ENCODE measurements at places on chromosomes 1 and 21.

DNA sequence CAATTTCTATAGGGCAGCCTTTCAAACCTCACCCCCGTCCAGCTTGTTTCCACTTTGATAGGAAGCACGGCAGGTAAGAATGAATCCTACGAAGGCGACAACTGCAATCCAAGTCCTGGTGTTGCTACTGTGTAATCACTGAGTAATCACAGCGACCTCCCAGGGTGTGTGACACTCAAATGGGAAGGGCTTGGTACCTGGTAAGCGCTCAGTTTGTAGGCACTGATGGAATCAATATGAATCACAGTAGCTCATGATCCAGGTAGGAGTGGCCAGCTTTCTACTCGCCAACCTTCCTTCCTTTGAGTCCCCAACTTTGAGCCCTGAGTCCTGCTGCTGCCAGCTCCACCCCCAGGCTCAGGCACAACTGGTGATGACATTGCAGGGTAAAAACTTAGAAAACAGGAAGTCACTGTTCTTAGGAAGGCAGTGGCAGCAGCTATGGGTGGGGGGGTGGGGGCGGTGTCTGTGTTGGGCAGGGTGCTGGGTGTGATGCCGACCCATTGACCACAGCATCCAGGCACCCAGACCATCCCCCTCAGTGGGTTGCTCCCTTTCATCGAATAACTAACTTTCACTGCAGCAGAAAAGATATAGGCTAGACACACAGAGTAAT, 70.7 kb downstream of the CD247 start:
- no peak for DNase-seq

- no peak for DNase-seq
These were observed 18.9 kb downstream of the VANGL2 start for GRCh38 chr1:160419150-160419837.

DNA sequence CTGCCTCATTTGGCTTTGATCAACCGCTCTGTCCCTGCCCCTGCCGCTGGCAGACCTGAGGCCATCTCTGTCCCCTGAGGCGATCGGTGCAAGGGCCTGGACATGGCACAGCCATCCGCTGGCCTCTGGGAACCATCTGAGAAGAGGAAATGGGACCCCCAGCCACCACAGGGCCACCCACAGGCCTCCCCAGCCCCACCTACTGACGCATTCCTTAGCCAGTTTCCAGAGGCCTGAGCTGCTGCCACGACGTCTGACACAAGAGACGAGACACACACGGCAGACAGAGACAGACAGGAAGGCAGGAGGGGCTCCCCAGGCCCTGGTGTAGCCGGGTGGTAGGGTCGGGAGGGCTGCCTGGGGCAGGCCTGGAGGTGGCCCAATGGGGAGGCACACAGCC, 37.3 kb upstream of the EDN2 start:
- DNase-seq = no peak

- DNase-seq = no peak
These were observed 1.6 kb upstream of the PAQR7 start for GRCh38 chr1:25877155-25877554.

- no peak for DNase-seq
These were observed 249.9 kb downstream of the LRRIQ3 start for GRCh38 chr1:73948055-73948454.

DNA sequence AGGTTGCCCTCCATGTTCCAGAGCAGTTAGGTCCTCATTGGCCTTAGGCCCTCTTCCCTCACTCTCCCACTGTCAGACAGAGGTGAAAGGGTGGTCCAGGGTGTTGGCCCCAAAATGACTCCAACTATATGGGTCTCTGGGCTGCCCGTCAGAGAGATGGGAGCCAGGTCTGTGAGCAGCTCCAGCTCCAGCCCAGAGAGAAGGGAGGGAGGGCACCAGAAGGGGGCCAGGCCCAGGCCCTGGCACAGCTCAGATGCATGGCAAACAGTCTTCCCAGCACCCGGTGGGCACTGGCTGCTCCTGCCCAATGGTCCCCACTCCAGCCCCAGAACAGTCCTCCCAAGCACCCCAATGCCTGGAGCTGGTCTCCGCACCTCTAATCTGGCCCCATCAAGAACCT, 2.2 kb downstream of the BCAN start:
- no peak for DNase-seq

DNA sequence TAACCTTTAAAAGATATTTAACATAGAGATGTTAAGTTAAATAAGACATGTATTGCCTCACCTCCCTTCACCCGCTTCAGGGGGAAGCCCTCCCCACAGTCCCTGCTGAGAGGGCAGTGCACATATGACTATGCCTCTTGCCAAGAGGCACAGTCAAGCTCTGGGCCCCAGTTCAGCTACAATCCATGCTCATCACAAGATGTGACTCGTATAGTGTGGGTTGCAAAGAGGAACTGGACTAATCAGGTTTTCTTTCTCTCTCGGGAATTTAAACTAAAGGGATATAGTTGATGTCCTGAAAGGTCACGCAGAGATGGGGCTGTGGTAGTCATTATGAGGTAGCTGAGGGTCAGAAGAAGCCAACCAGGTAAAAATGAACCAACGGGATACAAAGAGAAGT, 35.6 kb downstream of the LYST start:
- peak; percentile 50 for DNase-seq

DNA sequence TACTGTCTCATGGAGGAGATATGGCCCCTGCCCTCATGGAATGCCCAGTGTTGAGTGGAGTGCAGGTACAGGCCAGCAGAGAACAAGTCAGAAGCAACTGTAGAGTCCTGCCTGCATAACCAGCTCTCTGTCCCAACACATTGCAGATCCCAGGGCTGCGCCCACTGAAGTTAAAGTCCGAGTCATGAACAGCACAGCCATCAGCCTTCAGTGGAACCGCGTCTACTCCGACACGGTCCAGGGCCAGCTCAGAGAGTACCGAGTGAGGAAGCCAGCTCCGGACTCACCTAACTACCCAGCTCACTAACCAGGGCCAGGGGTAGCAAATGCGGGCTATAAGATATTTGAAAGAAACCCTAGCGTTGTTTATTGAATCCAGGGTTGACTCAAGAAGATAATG, 59.1 kb upstream of the CNTN2 start:
- no peak for DNase-seq

DNA sequence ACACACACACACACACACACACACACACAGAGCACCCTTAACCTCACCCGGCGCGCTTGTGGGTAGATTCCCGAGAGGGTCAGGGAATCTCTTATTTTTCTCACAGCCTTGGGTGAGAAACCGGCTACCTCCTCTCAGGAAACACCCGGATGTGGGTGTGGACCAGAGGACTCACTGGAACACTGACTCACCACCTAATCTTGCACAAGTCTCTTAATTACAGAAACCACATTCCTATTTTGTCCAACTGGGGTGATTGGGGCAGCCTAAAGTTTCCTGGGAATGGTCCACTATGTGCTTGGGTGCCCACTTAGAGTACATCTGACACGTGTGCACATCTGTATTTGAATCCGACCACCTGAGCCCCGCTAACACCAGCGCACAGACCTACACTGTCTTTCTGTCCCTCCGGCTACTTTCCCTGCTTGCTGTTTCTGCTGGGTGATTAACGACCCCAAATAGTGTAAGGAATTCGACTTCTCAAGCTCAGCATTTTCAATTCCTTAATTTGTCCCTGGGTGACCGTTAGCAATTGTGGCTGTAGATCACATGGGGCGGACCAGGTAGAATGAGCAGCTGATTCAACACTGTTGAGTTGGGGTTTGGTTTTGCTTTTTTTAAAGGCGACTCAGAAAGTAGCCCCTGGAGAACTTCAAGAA, 14.0 kb upstream of the TBX15 start:
- DNase-seq = peak; percentile 91

DNA sequence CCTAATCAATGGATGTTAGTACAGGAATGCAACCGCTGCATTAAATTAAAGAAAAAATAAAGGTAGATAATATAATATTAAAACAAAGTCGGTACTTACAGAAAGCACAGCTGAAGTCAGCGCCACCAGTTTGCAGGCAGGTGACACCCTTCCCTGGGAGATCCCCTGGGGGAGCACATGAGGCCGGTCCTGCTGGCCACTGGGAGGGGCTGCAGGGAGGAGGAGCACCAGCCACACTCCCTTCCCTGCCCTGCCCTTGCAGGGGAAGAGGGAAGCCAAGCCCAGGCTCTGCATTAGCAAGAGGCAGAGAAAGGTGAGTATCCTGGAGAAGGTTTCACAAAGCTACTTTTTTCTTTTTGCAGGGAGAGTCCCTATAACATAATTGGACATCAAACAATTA, 507.0 kb downstream of the AJAP1 start:
- DNase-seq = no peak

DNA sequence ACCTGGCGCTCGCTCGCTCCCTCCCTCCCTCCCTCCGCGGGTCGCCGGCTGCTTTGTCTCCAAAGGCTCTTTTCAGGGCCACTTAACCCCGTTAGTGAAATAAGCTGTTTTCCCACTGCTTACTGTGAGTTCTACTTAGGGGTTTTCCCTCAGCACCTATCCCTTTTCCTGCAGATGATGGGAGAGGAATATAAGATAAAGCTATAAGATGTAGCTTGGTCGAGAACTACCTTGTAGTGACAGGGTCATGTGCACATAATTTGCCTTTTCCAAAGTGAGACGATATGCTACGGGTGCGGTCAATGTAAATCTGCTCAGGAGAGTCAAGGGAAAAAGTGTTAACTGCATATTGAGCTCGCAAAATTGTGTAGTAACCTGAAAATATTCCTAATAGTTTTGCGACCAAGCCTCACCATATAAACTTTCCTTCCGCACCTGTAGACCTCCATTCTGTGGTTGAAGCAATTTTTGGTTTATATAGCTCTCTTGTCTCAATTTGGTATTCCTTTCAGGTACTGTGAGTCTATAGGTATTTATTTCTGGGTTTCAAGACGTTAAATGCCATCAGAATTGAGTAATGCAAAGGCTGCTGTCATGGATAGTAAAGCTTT, 55.8 kb upstream of the BOLA1 start:
- DNase-seq = no peak
